ENCODE measurements at places on chromosomes 16 and 17.

- DNase-seq = no peak
Observed at GRCh38 chr17:81025741-81026129, 9.2 kb upstream of the BAIAP2 start.

GRCh38 chr17:27446569-27447301 lies 9.5 kb upstream of the KSR1 start:
- DNase-seq = no peak

DNA sequence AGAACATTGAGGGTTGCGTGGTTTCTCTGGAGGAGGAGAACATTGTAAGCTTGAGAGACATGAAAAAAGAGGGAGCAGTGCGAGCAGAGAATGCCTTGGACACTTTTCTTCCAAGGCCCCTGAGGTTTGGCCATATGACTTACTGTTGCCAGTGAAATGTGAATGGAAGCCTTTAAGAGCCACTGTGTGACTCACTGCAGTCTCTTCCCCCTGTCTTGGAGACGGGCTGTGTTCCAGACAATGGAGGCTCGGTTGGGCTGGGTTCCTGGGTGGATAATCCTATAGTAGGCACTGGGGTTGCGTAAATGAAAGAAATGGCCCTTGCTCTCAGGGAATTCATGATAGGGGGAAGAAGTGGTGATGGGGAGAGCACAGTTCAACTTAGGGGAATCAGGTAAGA lies 75.5 kb downstream of the SHISA9 start:
- no peak for DNase-seq

DNA sequence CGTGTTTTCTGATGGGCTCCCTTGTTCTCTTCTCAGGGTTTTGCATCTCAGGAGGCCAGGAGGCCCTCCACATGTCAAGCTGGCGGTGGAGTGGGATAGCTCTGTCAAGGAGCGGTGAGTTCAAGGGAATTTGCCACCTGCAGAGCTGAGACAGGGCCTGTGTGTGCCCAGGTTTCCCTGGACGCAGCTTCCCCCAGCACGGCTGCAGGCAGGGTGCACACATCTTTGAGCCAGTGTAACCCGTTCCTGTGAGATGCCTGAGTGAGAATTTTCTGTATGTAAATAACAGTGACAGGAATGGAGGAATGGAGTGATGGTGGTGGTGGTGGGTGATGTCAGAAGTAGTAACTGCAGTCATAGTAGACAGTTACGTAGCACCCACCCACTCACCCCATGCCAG lies 54.8 kb downstream of the USP43 start:
- no peak for DNase-seq

All from stimulated activated CD4-positive, alpha-beta T cell treated with anti-CD3 and anti-CD28 coated beads, TNF-alpha, amount 100 ng/mL, for 4 hours (primary cell).